ENCODE measurements at places on chromosomes 11 and 22.

DNA sequence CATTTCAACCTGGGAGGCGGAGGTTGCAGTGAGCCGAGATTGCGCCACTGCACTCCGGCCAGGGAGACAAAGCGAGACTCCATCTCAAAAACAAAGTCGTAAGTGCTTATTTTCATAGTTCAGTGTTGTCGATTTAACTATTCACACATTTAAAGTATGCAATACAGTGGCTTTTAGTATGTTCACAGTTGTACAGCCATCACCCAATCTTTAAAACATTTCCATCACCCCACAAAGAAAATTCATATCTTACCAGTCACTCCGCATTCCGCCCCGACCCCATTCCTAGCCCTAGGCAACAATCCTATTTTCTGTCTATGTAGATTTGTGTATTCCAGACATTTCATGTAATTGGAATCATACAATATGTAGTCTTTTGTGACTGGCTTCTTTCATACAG, 11.9 kb downstream of the IPO7 start:
- DNase-seq, result no peak

DNA sequence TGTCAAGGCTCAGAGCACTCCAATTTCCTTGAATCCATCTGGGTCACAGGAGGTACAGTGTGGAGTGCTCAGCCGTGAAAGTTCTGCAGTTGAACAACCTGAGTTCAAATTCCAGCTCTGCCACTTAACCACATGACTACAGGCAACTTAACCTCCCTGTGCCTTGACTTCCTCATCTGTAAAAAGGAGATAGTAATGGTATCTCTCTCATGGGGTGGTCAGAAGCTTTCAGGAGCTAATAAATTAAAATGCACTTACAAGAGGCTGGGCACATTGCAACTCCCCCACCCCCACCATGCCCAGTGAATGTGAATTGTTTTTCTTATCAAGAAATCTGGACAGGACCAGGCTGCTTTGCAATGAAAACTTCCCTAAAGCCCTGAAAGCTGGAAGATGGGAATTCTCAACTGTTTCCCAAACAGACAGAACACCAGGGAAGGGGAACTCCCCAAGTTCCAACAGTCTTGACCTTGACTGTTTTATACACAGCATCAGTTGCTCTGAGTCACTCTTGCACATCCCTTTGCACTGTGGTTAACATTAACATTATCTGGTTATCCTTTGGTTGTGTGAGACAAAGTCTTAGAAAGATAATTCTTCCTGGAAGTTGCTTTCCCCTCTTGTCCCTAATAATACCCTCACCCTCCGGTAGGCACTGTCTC, 137.0 kb downstream of the SLC1A2 start:
- DNase-seq, result peak; percentile 42

DNA sequence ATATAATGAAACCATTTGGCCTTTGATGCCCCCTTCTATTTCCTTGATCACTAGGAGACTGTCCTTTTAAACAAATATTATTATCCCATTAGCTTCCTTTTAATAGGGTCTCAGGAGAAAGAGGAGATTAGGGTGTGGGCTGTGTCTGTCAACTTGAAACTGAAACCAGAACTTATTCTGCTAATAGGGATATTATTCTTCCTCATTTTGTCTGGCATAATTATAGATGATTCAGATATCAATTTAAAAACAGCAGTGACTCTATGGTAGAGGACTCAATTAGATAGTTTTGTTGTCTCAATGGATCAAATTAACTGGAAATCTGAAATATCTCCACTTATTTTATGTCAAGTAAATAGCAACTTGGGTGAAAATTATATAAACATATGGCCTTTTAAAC, 584.9 kb upstream of the CCDC90B start:
- DNase-seq, result no peak

DNA sequence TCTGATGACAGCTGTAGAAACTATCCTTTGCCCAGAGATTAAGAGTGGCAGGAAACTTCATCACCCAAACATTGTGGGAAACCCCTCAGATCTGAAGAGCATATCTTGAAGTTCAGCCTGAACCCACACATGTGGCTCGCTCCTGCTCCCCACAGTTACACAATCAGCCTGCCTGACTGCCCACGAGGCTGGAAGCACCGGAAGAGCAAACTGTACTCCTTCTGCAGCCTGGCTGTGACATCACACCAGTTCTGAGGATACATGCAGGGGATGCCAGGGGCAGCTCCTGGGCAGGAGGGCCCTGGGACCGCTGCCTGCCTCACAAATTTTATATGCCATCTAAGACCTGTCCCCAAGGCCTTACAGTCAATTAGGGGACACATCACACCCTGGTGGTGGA, 444.4 kb downstream of the BUD13 start:
- DNase-seq, result no peak

- DNase-seq, result no peak
These were observed 2.5 kb upstream of the FERMT3 start for GRCh38 chr11:64204080-64204440.

DNA sequence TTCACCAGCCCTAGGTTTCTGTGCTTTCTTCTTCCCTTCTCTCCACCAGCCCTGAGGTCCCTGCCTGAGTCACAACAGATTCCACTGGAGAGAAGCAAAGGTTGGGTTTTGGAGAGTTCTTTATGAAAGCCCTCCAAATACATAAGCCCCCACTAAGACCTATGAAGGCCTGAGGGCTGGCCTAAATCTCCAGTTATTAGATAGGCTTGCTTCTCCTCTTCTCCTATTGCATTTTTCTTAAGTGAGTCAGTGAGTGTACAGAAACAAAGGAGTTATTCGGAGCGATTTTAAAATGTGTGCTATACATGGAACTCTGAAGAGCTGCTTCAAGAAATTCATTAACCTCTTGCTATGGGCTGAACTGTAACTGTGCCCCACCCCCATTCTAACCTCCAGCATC, 1057.3 kb downstream of the OPCML start:
- peak; percentile 20 for DNase-seq

Data from GM03348 (cell line).